ENCODE measurements at places on chromosomes 4 and X. TPM values are rescaled to one million over a fixed set of nuclear protein-coding genes. Genes with fewer than 3 reads are reported as not detected.

DNA sequence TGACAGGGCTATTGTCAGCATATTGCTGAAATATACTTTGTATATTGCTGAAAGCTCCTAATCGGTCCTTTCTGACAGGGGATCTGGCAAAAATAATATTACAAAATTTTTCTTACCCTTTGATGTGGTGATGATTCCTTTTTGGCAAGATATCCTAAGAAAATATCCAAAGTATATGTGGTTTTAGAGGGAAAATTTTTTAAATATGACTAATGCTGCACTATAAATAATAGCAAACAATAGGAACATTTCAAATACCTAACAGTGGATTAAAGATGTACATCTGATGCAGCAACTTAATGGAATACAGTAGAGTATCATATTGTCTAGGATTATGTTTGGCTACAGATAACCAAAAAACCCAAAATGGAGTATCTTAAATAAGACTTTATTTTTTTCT, 49.6 kb downstream of the RRAGB start:
- DNase-seq = no peak

DNA sequence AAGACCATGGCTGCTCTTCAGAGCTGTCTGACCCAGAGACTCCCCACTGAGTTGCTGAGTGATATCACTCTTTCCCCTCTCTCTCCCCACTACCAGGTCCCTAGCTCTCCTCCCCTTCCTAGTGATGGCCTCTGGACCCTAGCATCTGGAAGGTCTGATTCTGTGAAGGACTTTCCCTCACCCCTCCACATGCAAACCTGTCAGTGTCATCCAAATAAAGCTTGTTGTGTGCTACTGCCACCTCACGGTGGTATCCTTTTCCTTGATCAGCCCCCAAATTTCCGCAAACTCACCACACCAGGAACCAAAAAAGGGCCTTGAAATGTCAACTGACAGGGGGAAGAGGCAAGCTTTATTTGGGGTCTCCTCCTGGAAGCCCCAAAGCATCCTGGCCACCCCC, 500.2 kb downstream of the IDS start:
- no peak for DNase-seq

Gene CLDN22
- not detected for total RNA-seq

DNA sequence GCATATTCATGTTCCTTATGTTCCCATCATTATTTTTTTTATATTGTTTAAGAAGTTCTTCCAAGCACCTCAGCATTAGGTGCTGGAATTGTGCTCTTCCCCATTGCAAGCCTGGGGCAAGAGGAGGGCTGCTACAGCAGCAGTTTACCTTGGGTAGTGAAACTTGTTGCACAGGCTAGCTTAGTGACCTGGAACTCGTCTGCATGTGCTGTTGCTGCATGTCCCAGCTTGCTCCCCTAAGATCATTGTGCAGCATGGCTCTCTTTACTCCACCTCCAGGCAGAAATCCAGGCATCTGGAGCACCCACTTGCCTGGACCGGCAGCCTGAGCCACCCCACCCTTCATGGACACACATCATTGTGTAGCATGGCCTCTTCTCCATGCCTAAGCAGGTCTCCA, 776.0 kb downstream of the GLUD2 start:
- DNase-seq = no peak

DNA sequence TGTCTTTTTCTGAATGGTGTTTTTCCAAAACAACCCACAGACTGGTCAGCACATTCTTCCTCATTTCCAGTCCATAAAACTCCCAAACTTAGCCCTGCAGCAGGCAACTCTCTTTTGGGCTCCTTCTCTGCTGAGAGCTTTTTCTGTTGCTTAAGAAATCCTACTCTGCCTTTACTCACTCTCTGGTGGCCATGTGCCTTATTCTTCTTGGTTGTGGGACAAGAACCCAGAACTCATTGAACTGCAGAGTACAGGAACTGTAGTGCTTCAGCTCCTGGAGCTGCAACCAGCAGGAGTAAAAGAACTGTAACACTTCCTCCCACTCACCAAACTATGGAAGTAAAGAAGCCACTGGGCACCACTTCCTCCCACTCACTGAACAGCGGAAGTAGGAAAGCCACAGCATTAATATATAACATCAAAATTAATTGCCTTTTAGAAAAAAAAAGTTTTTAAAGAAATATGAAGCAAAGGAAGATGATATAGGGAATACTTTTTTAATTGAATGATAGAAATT, 864.1 kb upstream of the PCDH10 start:
- no peak for DNase-seq

DNA sequence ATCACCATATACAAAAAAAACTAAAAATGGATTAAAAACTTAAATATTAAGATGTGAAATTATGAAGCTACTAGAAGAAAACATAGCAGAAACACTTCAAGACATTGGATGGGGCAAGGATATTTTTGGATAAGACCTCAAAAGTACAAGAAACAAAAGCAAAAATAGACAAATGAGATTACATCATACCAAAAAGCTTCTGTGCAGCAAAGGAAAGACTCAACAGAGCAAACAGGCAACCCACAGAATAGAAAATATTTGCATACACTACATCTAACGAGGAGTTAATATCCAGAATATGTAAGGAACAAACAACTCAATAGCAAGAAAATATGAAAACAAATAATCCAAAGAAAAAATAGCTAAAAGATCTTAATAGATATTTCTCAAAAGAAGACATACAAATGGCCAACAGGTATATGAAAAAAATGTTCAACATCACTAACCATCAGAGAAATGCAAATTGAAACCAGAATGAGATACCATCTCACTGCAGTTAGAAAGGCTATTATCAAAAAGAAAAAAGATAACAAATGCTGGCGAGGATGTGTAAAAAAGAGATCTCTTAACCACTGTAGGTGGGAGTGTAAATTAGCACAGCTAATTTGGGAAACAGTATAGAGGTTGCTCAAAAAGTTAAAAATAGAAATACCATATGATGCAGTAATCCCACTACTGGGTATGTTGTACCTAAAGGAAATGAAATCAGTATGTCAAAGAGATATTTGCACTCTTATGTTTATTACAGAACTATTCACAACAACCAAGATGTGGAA, 17.8 kb upstream of the LRCH2 start:
- no peak for DNase-seq

- DNase-seq = no peak
These were observed 154.9 kb downstream of the STK32B start for GRCh38 chr4:5206016-5206790.

DNA sequence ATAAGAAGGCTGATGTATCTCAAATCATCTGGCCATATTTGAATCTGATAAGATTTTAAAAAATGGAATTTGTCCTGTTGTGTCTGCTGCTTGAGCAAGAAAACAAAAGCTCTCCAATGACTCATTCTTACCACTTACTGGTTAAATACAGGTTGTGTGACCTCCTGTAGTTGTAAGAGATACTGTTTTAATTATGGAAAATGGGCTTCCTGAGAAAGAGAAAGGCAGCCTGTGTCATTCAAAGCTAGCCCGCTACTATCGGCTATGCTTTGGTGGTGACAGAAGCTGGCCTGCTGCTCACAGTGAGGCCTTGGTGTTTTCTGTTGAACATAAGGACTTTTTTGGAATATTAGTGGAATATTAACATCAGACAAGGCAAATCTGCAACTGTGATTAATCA, 1722.1 kb upstream of the PCDH10 start:
- DNase-seq = no peak

Gene MAGEA4
- total RNA-seq = not detected

Gene ELK1
- total RNA-seq = 22.2 TPM

GRCh38 chrX:15310117-15310516, 5.3 kb downstream of the ASB11 start:
- no peak for DNase-seq

- no peak for DNase-seq
These were observed 107.7 kb downstream of the BLTP1 start for GRCh38 chr4:122259849-122260248.

DNA sequence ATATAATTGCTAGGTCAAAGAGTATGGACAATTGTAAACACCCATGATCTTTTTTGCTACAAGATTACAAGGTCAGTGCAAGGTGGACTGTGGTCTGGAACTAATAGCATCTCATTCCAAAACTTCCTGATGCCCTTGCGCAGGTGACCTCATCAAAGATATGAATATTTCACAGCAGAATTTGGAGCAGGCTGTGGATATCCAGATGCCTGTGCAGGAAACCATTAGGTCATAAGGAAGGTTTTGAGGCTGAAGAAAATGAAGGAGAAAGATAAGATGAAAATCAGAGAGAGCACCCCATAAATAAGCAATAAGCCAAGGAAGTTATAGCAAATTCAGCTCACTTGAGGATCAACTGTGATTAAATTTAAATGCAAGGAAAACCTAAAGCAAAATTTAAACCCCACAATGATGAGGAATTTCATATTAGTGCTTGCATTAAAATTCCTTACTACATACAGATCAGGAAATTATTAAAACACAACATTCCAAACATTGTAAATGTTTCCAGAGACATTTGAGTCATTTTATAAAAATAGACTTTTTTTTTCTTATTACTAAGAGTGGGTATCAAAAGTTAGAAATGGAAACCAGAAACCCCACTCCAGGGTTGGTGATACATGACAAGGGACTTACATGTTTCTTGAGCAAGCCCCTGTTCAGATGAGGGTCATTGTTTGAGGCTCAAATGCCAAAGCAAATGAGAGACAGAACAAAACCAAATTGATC, 100.7 kb upstream of the FAM9C start:
- DNase-seq = no peak

GRCh38 chr4:134320048-134320447, 118.5 kb upstream of the PABPC4L start:
- DNase-seq = no peak

DNA sequence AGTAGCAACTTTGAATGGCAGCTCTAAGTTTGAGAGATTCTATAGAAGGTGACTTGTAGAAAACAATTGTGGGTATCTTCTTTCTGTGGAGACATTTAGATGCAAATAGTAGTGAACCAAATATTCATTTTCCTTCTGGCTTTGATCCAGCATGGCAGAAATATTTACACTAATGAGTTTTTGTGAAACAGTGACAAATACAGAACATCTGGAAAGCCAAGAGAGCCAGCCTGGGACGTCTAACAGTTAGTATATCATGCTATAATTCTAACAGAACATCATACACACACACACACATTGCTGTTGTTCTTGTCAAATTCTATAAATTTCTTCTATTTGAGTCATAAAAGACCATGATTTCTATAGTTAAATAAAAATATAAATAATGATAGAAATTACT, 1777.9 kb downstream of the ARAP2 start:
- no peak for DNase-seq

Gene NUDT10
- 3.5 TPM for total RNA-seq

Gene KLB
- total RNA-seq = 70.9 TPM

DNA sequence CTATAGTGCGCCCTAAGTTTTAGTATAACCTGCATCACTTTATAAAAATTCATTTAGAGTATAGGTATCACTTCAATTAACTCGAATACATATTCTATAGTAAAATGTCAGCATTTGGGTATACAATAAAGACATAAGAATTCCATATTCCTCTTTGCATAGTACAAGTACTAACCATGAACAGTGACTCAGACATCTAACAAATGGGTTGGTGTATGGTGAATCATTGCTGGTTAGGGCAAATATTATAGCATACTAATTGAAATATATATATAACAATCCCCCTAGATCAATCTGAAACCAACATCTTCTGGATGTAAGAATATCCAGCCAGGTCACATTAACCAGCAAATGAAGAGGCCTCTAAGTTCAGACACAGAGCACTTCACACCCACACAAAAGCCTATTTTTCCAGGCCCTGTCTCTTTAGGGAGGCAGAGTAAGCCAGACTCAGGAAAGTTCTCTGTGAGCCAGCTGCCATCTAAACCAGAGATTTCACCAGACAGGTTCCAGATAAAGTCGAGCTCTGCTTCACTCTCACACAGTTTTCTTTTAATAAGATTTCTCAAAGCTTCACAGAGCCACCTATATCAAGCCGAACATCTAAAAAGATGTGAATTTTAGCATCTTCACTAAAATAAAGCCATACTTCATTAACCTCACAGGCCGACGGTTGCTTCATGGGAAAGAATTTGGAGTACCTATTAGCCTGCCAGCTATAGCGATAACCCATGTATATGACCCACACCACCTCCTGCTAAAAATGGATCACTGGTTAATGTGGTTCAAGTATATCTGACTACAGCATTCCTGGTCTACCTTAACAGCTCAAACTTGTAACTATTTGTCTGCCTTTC, 200.0 kb upstream of the FTHL17 start:
- no peak for DNase-seq

DNA sequence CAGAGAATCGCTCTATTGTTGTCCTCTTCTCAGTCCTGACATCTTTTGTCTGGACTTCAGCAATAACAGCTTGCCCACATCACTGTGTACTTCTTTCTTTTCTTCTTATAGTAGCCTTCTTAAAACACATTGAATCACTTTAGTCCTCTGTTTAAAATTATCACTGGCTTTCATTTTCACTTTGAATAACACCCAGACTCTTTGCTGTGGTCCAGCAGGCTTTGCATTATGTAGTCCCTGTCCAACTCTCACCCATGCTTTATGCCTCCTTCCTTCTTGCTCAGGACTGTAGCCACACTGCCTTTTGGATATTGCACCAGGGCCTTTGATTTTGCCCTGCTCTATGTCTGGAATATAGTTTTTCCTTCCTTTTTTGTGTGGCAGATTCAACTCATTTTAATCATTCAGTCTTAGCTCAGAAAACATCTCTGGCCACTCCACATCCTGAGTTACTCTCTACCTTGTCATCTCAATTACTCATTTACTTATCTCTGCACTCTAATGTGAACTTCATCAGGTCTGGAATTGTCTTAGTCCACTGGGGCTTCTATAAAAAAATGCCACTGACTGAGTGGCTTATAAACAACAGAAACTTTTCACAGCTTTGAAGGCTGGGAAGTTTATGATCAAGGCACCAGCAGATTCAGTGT, 168.2 kb downstream of the C4orf33 start:
- no peak for DNase-seq

DNA sequence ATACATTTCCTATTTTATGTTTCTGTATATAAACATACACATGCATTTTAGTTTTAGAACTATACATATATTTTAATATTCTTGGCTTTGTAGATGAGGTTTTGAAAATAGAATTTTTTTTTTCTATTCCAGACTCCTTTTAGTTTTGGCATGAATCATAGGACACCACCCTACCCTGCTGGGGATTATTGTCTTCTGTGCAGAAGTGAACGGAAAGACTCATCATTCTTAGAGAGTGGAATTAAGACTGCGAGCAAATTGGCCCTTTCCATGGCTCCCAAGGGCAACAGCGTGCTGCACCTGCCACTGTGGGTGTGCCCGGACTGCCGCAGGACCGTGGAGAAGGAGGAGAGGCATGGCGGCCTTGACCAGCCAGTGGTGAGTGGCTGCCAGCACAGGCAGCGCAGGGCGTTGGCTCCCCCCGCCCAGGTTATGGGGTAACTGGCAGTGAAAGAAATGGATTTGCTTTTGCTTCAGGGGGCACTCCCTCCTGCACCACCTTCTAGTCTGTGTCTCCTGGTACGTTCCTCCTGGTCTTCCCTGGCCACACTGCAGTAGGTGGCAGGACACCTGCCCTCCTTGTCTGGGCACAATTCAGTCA, 59.6 kb downstream of the FAM193A start:
- no peak for DNase-seq

Gene PRRG3
- 0.06 TPM for total RNA-seq

Gene MAP7D3
- total RNA-seq = 20.8 TPM
